ENCODE measurements at places on chromosomes 11 and 22. TPM values are rescaled to one million over a fixed set of nuclear protein-coding genes. Genes with fewer than 3 reads are reported as not detected.

- no peak overlapping the region for H3K27ac ChIP-seq
- no peaks in the 10 kb centered on the region for H3K36me3 ChIP-seq
- peaks cover 13% of the 10 kb centered on the region for H3K4me1 ChIP-seq
Observed at GRCh38 chr11:5366856-5367255, 15.5 kb downstream of the OR51B6 start.

The SLC6A5 gene
- total RNA-seq = not detected

GRCh38 chr22:39266398-39267030, 21.7 kb upstream of the PDGFB start:
- no peak overlapping the region for H3K4me3 ChIP-seq
- H3K27ac ChIP-seq = no peak overlapping the region
- DNase-seq = peak; percentile 17
- no peaks in the 10 kb centered on the region for H3K36me3 ChIP-seq

The CRYAB gene
- 4.1 TPM for total RNA-seq

DNA sequence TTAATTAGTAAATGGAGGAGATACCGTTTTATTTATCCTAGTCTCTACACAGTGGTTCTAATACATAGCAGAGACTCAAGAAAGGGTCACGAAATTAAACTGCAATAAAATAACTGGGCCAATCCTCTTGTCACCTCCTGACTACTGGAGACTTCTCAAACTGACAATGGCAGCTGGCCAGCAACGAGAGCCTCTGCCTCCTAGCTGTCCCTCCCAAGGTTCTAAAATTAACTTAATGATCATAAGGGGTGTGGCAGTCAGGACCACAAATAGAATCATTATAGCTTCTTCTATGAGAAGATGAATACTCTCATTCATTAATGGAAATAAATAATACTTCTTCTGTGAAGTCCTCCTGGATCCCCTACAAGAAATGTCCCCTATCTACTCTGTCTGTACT, 63.8 kb upstream of the APOA1 start:
- DNase-seq = peak; percentile 58
- no peak overlapping the region for H3K4me3 ChIP-seq
- H3K27me3 ChIP-seq = no peaks in the 10 kb centered on the region
- peaks cover 3% of the 10 kb centered on the region for H3K4me1 ChIP-seq
- no peak overlapping the region for H3K27ac ChIP-seq
- H3K36me3 ChIP-seq = no peaks in the 10 kb centered on the region

DNA sequence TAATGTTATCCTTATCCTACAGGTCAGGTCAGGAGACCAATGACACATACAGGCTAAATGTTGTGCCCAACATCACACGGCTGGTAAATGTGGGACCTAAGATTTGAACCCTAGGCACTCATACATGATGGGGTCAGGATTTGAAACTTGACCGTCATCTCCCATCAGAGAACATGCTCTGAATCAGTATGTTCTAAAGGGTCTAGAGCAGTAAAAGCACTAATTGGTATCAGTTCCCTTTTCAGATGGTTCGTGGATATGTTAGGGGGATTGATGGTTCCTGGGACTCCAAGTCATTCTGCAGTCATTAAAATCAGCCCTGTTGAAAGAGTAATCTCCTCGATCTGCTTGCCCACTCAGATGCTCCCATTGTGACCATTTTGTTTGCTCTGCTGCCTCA, 65.5 kb downstream of the BMAL1 start:
- H3K4me1 ChIP-seq = no peaks in the 10 kb centered on the region
- H3K36me3 ChIP-seq = no peaks in the 10 kb centered on the region
- no peak overlapping the region for H3K27ac ChIP-seq
- DNase-seq = no peak
- H3K27me3 ChIP-seq = no peaks in the 10 kb centered on the region

The CASP12 gene
- total RNA-seq = not detected

- H3K4me3 ChIP-seq = no peak overlapping the region
- H3K4me1 ChIP-seq = 0 out of 2 replicates have a peak, but pooled peaks cover 5% of the 10 kb centered on the region
- H3K27ac ChIP-seq = no peak overlapping the region
- no peak for DNase-seq
- H3K27me3 ChIP-seq = no peaks in the 10 kb centered on the region
Observed at GRCh38 chr11:134538742-134539141, 126.7 kb upstream of the B3GAT1 start.

The MYO7A gene
- total RNA-seq = 3.5 TPM

DNA sequence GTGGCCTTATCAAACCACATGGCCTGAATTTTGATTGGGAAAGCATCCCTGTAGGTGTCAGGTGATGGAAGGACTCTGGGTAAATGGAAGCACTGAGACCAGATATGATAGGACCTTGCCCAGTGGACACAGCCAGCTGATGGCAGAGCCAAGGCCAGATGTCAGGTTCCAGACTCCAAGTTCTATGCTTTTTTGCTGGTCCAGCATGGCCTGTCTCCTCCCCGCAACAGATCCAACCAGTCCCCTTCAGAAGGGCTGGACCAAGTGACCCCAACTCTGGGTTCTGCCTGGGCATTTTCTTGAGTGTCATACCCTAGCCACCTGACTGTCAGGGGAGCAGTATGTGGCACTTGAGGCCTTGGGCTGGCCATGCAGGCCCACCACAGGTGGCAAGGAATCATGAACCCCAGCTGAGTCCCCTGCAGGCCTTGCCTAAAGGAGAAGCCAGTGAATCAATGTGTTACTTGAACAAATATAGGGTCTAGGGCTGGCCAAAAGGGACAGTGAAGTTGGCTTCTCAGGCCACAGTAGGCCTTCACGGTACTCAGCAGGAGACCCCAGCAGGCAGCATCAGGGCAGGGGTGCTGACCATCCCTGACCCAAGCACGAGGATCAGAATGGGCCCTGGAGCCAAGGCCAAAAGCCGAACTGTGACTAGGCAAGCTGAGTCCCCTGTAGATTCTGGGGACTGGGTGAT, 27.1 kb downstream of the KCNQ1OT1 start:
- DNase-seq = no peak
- H3K4me3 ChIP-seq = no peak overlapping the region
- no peaks in the 10 kb centered on the region for H3K27me3 ChIP-seq
- no peak overlapping the region for H3K27ac ChIP-seq
- H3K4me1 ChIP-seq = peaks cover 1% of the 10 kb centered on the region
- H3K36me3 ChIP-seq = peaks cover 88% of the 10 kb centered on the region

DNA sequence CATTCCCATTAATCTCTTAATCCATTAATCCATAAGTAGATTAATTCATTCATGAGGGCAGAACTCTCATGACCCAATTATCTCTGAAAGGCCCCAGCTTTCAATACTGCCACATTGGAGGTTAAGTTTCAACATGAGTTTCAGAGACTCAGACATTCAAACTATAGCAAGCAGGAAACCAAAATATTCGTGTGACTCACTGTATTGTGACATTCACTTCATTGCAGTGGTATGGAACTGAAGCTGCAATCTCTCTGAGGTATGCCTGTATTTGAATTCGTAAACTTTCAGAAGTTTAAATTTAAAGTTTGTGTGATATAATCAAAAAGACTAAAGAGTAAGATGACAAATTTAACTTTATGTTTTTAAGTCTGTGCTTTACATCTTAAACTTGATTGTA, 2.9 kb upstream of the OR52J3 start:
- DNase-seq = no peak
- H3K27me3 ChIP-seq = no peaks in the 10 kb centered on the region
- H3K27ac ChIP-seq = no peak overlapping the region
- no peaks in the 10 kb centered on the region for H3K4me1 ChIP-seq
- no peaks in the 10 kb centered on the region for H3K36me3 ChIP-seq
- H3K4me3 ChIP-seq = no peak overlapping the region

The CHRDL2 gene
- total RNA-seq = not detected

The NXPE2 gene
- total RNA-seq = not detected

DNA sequence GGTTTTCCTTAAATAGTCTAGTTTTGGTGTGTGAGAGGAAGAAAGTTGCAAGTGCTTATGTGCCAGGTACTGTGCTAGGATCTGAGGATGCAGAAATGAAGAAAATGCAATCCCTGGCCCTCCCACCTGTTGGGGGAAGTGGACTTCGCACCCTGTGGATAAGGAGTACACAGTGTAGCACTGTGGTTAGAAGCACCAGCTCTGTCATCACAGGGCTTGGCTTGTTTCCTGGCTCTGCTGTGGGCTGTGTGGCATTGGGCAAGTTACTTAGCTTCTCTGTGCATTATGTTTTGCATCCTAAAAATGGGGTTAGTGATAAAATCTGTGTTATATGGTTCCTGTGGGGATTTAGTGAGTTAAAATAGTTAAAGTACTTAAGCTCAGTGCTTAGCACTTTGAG, 68.2 kb downstream of the ENDOD1 start:
- no peaks in the 10 kb centered on the region for H3K27me3 ChIP-seq
- H3K36me3 ChIP-seq = no peaks in the 10 kb centered on the region
- DNase-seq = no peak
- no peak overlapping the region for H3K27ac ChIP-seq

The ZP1 gene
- not detected for total RNA-seq

- no peaks in the 10 kb centered on the region for H3K36me3 ChIP-seq
- H3K27ac ChIP-seq = no peak overlapping the region
- H3K4me1 ChIP-seq = no peaks in the 10 kb centered on the region
- H3K4me3 ChIP-seq = no peak overlapping the region
Observed at GRCh38 chr11:109728056-109728455, 306.1 kb downstream of the C11orf87 start.

DNA sequence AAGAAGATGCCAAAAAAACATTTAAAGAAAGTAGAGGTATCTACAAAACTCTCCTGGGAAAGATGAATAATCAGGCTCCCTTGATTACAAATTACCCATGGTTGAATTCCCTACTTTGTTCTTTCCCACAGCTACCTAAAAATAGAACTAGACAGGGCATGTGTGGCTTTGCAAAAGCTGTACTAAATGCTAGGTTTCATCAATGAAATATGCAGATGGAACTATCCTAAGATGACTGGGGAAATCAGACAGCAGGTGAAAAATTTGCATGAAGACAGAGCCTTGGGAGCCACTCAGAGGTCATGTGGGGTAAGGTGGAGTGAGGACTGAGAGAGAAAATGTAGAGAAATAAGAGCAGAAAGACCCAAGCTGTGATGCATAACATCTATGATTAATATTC, 14.7 kb downstream of the LAYN start:
- H3K36me3 ChIP-seq = no peaks in the 10 kb centered on the region
- H3K4me3 ChIP-seq = no peak overlapping the region
- DNase-seq = no peak
- no peaks in the 10 kb centered on the region for H3K27me3 ChIP-seq

The PRODH gene
- 0.13 TPM for total RNA-seq

The LAYN gene
- 0.67 TPM for total RNA-seq

GRCh38 chr22:25898707-25899365, 156.8 kb downstream of the MYO18B start:
- DNase-seq = peak; percentile 50
- peaks cover 94% of the 10 kb centered on the region for H3K36me3 ChIP-seq
- H3K27ac ChIP-seq = no peak overlapping the region
- H3K4me1 ChIP-seq = no peaks in the 10 kb centered on the region
- no peaks in the 10 kb centered on the region for H3K27me3 ChIP-seq

All from SJCRH30 (cell line).